ENCODE measurements at places on chromosomes 2 and 18.

- DNase-seq, result no peak
These were observed 33.0 kb downstream of the CYRIA start for GRCh38 chr2:16632598-16632997.

DNA sequence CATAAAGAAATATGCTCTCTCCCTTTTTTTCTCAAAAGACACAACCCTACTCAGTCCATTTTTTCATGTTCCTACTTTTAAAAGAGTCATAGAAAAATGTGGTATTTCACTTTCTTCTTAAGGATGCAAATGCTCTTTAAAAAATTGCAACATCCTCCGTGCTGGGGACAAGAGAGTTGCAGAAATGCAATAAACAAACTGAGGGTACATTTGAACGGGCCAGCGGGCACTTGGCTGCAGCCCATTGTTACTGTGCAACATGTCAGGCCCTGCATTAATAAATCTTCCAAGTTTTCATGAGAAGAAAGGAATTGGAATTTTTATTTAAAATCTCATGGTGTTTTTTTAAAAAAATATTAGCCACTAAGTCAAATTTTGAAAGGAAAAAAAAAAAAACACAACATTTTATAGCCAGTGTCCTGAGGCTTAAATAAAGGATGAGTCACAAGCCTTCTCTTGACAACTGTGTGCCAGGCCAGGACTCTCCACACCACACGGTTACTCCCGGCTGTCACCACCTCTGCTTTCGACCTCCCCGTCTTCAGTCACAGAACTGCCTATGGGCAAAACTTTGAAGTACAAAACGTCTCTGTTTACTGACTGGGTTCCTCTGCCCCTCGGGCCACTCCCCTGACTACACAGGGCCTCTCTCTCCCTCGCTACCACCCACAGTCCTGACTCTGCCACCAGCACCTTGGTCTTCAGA is 57.5 kb upstream of the MFF start:
- DNase-seq, result no peak

- DNase-seq, result no peak
These were observed 1092.3 kb downstream of the BCL11A start for GRCh38 chr2:59461127-59461526.

- no peak for DNase-seq
These were observed 259.1 kb upstream of the RBMS1 start for GRCh38 chr2:160752475-160753330.

GRCh38 chr18:40148960-40149359 is 1806.1 kb upstream of the PIK3C3 start:
- DNase-seq, result no peak
